ENCODE measurements at places on chromosomes 2 and 18.

- no peak for DNase-seq
These were observed 93.2 kb downstream of the SOCS6 start for GRCh38 chr18:70382017-70382416.

- DNase-seq = no peak
These were observed 331.1 kb downstream of the RND3 start for GRCh38 chr2:150156415-150156814.

GRCh38 chr2:165902934-165903333 lies 50.6 kb downstream of the TTC21B start:
- DNase-seq = no peak

GRCh38 chr18:62339106-62339988 lies 14.2 kb downstream of the TNFRSF11A start:
- DNase-seq = no peak

GRCh38 chr18:63882333-63883141 lies 5.0 kb upstream of the SERPINB2 start:
- DNase-seq = no peak

- no peak for DNase-seq
These were observed 76.5 kb upstream of the DLX2 start for GRCh38 chr2:172179045-172179701.

DNA sequence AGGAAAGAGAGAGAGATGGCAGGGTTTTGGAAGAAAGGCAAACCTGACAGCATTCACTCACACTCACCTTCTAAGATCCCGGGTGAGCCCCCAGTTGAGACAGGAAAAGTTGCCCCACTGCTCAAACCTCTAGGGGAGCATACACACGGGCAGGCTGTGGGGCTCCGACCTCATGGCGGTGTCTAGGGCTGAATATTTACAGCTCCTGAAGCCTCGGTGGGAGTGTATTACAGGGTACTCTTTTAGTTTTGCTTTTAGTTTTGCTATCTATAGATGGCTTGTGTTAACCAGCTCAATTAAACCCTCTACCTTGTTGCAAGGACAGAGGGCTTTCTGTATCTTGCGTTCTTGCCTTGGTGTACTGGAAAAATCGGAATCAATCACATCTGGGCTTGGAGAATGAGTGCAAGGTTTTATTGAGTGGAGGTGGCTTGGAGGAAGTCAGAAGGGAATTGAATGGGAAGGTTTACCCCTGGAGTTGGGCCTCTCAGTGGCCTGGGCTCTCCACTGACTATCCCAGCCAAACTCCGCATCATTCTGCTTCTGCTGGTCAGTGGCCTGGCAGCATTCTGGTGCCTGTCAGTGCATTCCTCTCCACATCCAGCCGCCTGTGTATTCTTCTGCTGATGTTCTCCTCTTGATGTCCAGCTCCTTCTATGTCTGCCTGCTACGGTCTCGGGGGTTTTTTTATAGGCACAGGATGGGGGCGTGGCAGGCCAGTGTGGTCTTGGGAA lies 10.1 kb upstream of the IFIH1 start:
- no peak for DNase-seq

DNA sequence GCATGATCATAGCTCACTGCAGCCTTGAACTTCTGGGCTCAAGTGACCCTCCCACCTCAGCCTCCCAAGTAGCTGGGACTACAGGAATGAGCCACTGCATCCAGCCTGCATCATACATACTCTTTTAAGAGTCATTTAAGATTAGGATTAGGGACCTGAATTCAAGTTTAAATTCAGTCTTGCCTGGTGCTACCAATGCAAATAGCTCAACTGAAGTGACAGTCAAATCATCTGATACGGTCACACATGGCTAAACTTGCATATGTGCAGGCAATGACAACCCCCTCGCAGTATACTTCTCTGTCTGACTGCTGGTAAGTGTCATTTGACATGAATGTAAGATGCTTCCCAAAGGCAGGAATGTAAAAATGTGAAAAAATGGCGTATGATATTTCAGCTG lies 31.8 kb upstream of the TMEM131 start:
- peak; percentile 41 for DNase-seq

DNA sequence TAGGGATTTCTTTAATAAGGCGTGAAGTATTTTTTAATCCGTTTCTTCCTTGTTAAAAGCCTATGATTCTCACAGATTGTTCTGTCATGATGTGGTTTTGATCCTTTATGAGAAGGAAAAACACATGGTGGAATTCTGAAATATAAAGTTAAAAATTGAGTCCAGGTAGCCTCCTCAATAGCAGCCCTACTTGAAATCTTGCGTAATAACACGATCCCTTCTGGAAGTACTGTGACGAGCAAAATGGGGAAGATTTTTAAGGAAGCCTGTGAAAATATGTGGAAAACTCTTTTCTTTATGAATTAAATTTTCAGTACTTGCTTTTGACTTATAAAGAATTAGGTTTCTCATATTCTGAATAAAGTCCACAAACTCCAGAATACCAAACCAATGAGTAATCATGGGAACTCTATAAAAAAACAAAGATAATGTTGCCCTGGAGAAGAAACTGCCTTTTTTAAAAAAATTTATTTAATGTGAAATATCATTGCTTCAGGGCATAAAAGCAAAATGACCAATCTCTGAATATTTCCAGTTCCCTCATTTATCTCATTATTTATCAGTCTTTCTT lies 476.4 kb upstream of the ZEB2 start:
- no peak for DNase-seq

GRCh38 chr2:120904830-120905234 lies 169.2 kb downstream of the GLI2 start:
- no peak for DNase-seq

DNA sequence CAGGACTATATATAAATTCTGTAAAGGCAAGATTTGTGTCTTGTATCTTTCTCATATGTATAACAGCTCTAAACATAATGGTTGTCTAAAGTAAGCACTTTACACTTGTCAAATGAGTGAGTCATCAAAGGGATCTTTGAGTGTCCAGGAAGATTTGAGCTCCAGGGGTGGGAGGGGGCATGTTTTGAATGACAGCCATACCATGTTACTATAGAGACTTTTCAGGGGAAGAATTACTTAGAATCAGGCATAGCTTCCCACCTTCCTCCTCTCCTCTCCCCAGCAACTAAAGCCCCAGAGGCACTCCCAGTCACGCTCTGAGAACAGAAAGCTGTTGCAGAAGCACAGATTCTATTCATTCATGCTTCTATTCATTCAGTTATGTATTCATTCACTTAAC lies 65.8 kb upstream of the ALK start:
- DNase-seq = no peak

DNA sequence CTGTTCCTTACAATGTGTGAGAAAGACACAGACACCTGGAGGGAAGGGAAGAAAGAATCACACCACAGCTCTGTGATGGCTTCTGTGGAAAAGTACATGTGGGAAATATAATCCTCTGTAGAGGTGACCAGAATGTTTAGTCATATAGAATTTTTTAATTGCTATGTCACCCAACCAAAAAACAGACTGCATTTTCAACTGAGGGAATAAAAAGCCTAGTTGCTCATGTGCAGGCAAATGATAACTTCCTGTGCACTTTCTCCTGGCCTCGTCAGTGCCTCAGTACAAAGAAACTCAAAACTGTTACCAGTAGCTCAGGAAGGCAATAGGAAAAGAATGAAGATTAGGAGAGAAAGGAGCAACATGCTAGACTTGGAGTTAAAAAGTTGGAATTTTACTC lies 326.8 kb downstream of the OSR1 start:
- no peak for DNase-seq

- no peak for DNase-seq
These were observed 34.2 kb downstream of the CERS6 start for GRCh38 chr2:168490015-168490874.

GRCh38 chr2:109318949-109319342 lies 189.9 kb downstream of the SH3RF3 start:
- no peak for DNase-seq

DNA sequence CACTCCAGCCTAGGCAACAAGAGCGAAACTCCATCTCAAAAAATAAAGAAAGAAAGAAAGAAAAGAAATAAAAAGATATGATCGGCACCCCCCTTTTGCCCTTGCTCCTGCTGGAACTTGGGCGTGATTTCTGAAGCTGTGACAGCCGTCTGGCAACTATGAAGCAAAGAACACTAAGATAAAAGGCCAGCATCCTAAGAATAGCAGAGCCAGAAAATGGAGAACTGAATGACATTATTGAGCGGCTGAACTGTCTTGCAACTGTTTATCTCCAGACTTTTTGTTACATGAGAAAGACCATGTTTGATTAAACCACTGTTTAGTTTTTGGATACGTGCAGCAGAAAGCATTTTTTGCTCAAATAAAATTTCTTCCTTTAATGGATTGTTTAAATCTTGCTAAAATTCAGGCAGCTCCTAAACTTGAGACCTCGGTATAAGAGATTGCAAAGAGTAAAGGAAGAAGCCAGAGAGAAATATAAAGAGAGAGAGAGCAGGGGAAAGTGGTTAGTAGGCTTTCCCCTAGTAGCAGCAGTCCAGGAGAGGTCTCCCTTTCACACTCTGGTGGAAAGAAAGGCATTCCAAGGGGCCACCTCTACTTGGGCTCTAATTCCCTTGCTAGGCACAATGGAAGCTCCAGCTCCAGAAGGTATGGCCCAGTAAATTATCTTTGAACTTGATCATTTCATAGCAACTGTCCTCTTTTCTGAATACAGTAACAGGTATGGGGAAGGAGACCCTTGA lies 8.2 kb upstream of the MBD2 start:
- DNase-seq = no peak

GRCh38 chr2:190986221-190986953 lies 27.6 kb downstream of the STAT1 start:
- no peak for DNase-seq

DNA sequence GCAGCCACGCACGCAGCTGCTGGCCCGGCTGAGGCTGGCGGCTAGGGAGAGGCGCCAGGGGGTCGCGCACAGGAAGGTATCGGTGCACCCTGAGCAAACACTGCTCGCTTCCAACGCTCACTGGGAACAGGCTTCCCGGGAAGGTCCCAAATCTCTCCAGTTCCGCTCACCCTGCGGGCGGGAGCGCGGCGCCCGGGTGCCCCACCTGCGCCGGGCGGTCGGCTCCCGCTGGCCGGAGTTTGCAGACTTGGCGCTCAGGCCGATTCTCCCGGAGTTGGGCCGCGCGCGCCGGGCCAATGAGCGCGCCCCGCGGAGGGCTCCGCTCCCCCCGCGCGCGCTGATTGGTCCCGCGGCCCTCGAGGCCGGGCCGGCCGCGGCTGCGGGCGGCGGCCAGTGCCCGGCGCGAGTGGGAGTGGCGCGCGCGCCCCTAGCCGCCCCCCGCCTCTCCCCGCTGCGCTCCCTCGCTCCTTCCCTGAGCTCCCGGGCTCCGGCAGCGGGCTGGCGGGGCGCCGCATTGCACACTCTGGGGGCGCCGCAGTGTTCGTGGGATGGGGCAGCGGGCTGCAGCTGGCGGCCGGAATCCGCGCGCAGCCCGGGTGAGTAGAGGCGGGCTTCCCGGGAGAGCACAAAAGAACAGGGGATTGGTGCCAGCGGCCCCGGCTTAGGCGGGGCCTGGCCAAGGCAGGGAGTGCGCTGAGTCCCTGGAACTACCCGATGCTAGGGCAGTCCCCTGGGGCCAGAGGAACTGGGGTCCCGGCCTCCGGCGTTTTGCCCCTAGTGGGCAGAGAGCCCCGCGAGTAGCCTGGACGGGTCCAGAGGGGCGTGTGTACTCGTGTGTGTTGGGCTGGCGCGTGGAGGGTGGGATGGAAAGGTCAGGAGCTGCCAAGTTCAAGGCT lies at the start of gene LYPD6:
Gene LYPD6 (plus strand): TSS at position 461 of the 896 bp plus-strand sequence. CDS start 107,122 bp downstream, outside the sequence.
- peak; percentile 70 for DNase-seq

DNA sequence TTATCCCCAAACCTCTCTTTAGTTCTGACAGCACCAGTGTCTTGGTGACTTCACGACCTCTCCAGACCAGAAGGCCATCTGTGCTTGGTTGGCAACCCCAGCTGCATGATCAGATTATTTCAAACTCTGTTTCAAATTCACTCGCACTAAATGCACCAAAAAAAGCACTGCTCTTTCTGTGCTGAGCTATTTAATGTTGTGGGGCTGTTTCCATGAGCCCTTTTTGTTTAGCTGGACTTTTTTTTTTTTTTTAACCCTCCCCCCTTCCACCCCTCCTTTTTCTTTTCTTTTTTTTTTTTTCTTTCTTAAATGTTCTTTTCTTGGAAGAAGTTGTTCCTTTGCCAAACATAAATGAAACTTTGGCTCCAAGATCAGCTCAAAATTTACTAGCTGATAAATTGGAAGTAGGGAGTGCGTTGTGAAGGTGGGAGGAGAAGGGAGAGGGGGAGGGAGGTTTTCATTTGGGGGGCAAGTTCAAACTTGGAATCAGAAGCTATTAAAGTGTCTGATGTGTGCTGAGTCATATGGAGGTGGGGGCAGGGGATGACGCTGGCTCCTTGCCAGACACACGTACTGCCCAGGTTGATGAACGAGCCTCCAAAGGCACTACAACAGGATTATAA lies 543.0 kb upstream of the TNP1 start:
- DNase-seq = no peak

DNA sequence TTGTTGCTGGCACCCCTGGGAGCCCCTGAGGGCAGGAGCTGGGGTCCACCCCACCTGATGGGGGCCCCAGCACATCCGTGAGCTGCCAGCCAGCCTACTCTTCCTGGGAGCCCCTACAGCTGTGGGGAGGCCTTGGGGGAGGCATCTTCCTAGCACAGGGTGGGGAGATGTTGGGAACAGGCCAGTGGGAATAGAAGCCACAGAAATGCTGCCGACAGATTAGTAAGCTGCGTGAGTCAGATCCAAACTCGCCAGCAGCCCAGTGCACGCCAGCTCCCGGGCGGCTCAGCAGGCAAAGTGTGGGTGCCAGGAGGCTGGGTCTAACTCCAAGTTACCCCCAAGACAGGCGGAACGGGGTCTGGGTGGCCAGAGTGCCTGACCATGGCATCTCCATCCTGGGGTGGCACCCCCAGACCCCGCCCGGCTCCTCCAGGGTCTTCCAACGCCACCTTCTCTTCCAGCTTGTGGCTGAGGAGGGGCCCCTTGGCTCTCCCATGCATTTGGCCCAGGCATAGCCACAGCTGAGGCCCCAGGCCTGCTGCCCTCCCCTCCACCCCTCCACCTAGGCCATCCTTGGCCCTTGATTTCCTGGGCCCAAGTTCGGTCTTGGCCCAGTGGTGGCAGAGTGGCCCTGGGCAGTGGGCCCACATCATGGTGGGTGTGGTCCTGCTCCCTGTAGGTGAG lies 15.3 kb downstream of the CROCC2 start:
- DNase-seq = no peak

- no peak for DNase-seq
These were observed 663.7 kb downstream of the PLCL1 start for GRCh38 chr2:198468136-198468535.

DNA sequence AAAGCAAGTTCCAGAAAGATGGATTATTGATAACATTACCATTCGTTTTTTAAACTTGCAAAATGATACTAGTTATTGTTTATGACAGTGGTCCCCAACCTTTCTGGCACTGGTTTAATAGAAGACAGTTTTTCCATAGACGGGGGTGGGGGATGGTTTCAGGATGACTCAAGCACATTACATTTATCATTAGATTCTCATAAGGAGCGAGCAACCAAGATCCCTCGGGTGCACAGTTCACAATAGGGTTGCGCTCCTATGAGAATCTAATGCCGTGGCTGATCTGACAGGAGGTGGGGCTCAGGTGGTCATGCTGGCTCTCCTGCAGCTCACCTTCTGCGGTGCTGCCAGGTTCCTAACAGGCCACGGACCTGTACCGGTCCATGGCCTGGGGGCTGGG lies 86.2 kb downstream of the BCL2 start:
- DNase-seq = no peak

- no peak for DNase-seq
These were observed 3.0 kb upstream of the FOSL2 start for GRCh38 chr2:28389399-28390240.

- DNase-seq = no peak
These were observed 99.7 kb upstream of the OTOS start for GRCh38 chr2:240240017-240240734.

GRCh38 chr2:130355578-130356431 lies at the start of gene PTPN18:
Gene PTPN18, plus strand, starts transcription at chr2:130356056. Its CDS starts 52 bp downstream, at chr2:130356108.
- peak; percentile 77 for DNase-seq

GRCh38 chr2:205617905-205618304 lies 64.4 kb upstream of the NRP2 start:
- no peak for DNase-seq
